Activated CD4-positive, alpha-beta T cell treated with anti-CD3 and anti-CD28 coated beads, Interleukin-2, Interleukin-6, amounts not matched to agents 100 ng/mL and 50 ng/mL, durations not matched to agents 16 hours and 8 hours (primary cell): ENCODE measurements at places on chromosomes 3 and 15.

GRCh38 chr3:23264413-23264812 lies 61.3 kb downstream of the UBE2E2 start:
- DNase-seq = no peak

- no peak for DNase-seq
These were observed 850.3 kb upstream of the CADM2 start for GRCh38 chr3:84108442-84108971.

- DNase-seq = no peak
These were observed 13.3 kb upstream of the IQCF1 start for GRCh38 chr3:51916418-51916817.

GRCh38 chr3:188212308-188212969 lies 58.5 kb downstream of the LPP start:
- DNase-seq = no peak

DNA sequence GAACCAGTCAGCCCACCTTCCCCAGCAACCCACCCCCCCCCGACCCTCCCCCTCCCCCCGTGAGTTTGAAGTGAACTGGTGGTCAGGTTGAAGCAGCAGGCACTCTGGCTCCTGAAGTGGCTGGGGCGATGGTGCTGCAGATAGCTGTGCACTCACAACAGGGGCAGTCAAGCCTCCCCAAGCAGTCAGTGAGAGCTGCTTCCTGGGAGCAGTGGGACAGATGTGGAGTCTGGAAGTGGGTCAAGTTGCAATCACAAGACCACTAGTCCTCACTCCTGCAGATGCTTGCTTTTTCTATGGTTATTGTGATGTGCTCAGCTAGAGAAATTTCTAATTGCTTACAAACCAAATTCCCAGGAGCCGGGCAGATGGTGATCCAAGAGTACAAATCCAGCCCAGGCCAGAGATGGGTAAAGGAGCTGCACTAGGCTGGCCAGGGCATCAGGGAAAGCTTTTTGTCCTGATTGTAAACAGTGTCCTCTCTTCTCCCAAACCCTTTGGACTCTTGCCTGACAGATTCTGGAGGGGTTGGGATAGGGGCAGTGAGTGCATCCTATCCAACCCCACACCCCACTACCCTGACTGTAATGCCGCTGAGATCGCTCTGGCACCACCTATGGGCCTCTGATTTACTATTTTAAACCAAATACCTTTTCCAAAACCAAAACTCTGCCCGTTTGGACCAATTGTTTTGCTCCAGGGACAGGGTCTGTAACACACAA lies 9.8 kb upstream of the CLPX start:
- DNase-seq = no peak
